ENCODE measurements at places on chromosomes 4 and X.

DNA sequence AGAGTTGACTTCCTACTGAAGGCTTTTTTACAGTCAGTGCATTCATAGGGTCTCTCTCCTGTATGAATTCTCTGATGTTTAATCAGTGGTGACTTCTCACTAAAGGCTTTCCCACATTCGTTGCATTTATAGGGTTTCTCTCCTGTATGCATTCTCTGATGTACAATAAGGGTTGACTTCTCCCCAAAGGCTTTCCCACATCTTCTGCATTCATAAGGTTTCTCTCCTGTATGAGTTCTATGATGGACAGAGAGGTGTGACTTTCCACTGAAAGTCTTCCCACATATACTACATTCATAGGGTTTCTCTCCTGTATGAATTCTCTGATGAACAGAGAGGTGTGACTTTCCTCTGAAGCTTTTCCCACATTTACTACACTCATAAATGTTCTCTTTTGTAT lies 45.2 kb downstream of the ZNF674 start:
- DNase-seq: no peak

GRCh38 chr4:1091561-1091995 lies 21.8 kb downstream of the RNF212 start:
- no peak for DNase-seq

DNA sequence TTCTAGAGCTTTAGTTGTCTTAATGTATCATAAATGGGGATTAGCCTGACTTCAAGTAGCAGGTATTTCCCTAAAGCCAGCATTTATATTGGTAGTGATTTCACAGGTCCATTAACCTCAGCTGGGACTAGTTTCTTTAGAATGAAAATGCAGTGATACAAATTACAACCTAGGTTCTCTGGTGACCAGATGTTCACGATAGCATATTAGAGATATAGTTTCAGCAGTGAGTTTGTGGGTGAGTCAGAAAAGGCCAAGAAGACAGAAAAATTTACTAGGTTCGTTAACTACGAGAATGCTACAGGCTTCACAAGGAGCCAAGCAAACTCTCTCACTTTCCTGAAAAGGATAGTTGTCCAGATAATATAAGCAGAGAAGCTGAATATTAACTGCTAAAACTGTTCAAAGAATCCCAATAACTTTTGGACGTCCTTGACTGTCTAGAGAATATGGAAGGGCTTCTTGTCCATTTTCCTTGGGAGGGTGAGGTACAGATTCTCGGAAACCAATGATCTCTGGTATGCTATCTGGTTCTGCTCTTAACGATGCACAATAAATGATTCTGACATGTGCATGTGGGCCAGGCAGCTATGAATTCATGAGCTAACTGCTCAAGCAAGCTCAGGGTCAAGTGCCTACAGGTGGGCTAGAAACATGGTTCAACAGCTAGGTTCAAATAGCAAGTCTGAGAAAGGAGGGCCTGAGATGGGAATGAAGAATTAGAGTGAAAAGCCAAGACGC lies 6.0 kb upstream of the SPCS3 start:
- no peak for DNase-seq

- no peak for DNase-seq
Measured at GRCh38 chr4:102625232-102625930, 124.2 kb downstream of the NFKB1 start.

DNA sequence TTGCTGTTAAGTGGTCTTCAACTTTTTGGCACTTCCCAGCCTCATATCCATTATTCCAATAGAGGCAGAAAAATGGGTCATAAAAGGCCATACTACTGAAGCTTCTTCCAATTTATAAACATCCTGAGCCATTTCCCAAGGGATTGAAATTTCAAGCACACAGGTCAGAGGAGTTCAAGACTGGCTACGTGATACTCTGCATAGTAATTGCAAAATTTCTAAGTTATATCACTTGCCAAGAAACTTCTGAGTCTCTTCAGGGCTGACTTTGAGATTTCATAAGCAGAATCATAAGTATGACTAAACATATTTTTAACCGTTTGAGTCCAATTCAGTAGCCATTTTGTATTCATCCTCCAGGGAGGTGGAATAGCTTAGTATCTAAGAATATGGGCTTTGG lies 75.6 kb upstream of the RXFP1 start:
- no peak for DNase-seq

DNA sequence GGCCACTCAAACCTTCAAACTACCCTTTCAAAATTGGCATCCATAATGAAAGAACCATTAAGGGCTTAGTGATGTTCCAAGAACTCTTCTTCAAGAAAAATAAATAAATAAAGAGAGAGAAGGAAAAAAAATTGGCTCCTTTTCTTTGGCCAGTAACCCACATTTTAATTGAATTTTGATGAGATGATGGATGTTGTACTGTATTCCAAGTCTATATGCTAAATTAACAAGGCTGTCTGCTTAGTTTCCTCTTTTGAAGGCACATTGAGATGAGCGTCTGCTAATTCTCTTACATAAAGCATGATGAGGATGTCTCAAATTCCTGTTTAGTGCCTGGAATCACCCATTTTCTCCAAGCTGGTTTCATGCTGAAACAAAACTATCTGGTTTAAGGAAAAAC lies 33.4 kb downstream of the PHOX2B start:
- no peak for DNase-seq

DNA sequence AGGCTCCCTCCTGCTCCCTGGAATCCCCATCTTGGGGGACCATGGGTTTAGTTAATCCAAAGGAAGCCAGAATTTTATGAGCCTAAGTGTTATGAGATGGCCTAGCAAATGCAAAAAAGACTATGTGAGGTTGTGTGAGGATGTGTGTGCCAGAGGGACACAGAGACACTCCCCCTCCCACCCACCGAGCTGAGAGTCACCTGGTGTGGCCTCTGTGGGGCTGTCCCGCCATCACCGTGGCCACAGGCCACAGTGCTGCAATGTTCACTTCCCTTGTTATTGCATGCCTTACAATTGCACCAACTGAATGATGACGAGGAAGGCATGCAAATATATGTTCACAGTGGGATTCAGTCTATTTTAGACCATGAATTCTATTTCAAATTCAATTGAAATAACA lies 601 bp upstream of the FGFBP2 start:
- DNase-seq: no peak

- DNase-seq: no peak
Measured at GRCh38 chrX:10387011-10387410, 230.2 kb downstream of the CLCN4 start.

DNA sequence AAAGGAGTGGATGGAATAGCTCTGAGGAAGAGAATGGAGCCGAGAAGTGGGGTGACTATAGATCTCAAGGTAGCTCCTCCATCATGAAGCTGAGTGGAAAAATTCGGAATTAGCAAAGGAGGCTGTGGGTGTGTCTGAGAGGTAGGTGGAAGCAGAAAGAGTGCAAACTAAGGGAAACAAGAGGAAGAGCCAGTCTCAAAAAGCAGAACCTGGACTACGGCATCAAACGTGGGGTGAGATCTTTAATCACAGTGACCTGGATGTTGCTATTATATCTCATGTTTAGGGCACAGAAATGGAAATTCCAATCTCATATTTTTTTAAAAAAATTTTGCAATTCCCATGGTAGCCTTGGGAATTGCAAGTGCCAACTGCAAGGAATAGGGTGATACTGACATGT lies 162.5 kb upstream of the RASGEF1B start:
- DNase-seq: no peak

DNA sequence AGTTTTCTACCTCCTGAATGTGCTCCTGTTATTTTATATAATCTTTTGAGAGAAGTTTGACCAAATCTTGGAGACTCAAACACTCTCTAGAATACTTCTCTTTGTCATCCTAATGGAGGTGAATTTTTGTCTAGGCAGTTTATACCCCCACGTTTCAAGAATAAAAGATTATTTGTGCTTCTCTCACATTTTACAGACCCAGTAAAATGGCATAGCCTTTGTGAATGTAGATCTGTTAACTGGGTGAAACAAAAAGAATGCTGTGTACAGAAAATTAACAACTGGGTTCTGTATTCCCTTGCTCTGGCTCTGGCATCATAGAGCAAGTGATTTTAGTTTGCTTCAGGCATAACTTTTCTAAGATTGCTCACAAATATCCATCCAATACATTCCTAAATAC lies 26.1 kb downstream of the GASK1B start:
- DNase-seq: no peak

DNA sequence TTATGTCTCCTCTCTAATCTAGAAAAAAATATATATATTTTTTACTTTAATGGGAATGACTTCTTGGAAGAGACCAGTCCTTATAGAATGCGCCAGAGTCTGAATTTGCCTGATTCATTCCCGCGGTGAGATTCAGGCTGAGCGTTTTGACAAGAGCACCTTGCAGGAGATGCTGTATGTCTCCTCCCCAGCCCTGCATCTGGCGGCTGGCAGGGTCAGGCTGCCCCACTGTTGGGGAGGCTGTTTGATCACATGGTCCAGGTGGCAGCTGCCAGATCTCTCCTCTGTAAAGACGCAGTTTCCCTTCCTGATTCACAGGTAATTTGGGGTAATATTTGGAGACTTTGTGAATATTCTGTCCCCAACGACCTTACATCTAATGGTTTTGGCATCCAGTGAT lies 9.7 kb downstream of the PDZD4 start:
- no peak for DNase-seq

DNA sequence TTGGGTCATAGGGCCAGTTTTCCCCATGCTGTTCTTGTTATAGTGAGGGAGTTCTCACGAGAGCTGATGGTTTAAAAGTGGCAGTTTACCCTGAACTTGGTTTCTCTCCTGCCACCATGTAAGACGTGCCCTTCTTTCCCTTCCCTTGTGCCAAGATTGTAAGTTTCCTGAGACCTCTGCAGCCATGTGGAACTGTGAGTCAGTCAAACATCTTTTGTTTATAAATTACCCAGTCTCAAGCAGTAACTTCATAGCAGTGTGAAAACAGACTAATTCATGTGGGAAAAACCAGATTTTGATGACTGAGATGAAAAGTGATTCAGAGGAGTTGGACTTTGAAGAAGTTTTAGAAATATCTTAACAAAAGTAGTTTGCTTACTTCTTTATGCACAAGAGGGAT lies 101.4 kb downstream of the ARHGAP10 start:
- no peak for DNase-seq

DNA sequence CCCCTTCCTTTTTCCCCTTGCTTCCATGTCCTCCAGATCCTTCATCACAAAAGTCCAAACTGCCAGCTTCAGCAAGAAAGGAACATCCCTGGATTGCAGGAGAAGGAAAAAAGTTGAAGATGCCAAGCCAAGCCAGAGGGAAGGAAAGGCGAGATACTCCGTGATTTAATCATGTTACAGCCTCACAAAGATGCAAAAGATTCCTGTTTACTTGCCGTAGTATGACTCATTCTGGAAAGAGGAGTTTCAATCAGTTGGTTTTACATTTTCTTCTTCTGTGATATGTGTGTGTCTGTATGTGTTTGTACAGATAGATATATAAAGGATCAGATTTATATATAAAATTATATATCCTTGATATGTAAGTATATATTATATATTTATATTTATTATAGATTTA lies 69.3 kb downstream of the BTC start:
- DNase-seq: no peak

GRCh38 chr4:167890226-167890625 lies 202.1 kb upstream of the ANXA10 start:
- no peak for DNase-seq

- DNase-seq: no peak
Measured at GRCh38 chr4:153115322-153116290, 88.6 kb upstream of the TRIM2 start.

DNA sequence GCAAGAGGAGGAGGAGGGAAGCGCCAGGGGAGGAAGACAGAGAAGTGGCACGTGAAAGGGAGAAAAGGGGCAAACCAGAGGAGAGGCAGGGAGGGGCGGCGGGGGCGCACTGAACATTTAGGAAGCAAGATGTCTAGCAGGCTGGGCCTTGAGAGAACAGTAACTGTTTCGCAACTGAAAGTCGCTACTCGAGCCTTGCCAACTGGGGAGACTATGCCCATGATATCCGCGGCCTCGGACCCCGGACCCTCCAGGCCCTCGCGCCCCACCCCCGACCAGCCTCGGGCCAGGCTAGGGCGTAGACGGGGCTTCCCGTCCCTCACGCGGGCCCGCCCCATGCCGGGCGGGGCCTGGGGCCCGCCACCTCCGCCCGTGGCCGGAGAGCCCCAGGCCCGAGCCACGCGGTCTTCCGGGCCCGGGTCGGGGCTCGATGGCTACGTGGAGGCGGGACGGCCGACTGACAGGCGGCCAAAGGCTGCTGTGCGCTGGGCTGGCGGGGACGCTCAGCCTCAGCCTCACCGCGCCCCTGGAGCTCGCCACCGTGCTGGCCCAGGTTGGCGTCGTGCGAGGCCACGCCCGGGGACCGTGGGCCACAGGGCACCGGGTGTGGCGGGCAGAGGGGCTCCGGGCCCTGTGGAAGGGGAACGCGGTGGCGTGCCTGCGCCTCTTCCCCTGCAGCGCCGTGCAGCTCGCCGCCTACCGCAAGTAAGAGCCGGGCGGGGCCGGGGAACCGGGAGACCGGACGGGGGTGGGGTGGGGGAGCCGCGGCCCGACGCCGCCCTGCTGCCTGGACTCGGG lies at the start of gene SLC25A43:
Gene SLC25A43 (plus strand): TSS at position 363 of the 798 bp plus-strand sequence. CDS start 68 bp downstream, at position 431.
- DNase-seq: no peak

GRCh38 chr4:26176598-26177149 lies 144.1 kb upstream of the RBPJ start:
- no peak for DNase-seq

DNA sequence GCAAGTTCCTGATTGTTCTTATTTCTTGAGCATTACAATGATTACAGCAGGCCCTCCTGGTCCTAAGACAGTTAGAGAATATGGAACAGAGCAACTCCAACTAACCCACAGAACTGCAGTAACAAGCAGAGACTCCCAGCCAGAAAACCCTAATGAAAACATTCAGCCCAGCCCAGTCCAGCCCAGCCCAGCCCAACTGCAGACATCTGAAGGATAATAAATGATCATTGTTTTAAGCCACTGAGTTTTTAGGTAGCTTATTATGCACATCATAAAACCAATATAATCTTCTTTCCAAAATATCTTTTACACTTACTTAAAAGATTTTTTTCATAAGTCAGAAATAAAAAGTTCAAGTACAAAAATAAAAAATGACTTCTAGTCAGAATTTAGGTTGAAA lies 51.3 kb downstream of the SPOCK3 start:
- no peak for DNase-seq

DNA sequence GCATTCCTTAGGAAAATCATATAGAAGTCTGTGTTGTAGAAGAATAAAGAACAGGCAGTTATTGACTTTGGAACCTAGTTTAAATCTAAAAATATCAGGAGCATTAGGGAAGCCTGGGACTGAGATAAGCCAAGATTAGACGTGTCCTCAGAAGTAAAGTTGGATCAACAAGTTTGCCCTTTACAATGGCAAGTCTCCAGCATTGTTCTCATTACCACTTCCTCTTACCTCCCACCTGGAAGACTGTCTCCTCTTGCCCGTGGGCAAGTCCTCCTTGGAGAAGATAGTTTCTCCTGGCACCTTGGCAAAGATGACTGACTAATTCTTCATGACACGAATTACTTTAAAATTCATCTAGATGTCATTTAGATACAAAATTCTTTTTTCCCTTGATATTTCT lies 37.8 kb downstream of the CNKSR2 start:
- DNase-seq: no peak

DNA sequence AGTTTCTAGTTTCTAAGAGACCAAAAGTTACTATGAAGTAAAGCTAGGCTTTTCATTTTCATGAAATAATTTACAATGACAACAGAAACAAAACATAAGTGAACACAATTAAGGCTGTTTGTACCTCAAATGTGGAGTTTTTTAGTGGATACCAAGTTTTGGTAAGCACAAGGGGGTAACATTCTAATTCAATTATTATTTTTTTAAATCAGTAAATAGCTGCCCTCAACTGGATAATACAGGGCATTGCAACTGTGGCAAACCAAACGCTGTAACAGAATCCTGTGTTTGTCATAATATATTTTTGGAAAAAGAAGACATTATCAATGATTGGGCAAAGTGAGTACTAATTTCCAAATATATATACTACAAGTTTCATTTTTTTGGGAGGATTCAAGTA lies 150.3 kb downstream of the FBXW7 start:
- DNase-seq: no peak

Measured in NT2/D1 (cell line).